ENCODE measurements at places on chromosomes 3 and 15. TPM values are rescaled to one million over a fixed set of nuclear protein-coding genes. Genes with fewer than 3 reads are reported as not detected.

- no peak for DNase-seq
Measured at GRCh38 chr15:58773024-58773423, 1.9 kb downstream of the MINDY2 start.

LRRC2 gene
- total RNA-seq, result 1.1 TPM

CHRNA5 gene
- total RNA-seq, result 14.7 TPM

FANCD2OS gene
- total RNA-seq, result not detected

DNA sequence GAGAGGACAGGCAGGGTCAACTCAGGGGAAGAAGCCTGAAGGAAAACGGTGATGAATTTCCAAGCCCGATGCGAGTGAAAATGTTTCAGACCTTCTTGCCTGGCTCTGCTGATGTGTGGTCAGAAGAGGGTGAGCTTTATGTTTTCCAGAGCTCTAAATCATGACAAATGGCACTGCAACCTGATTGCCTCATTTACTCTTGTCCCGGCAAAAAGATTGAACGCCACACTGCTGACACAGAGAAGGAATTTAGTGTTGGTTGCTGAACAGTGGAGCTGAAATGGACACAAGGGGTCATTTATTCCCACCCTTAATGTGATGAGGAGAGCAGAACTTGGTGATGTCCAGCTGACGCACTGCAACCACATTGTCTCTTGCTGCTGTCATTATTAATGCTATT is 36.1 kb upstream of the GABRG3 start:
- no peak for DNase-seq

- DNase-seq, result no peak
Measured at GRCh38 chr3:47339951-47340350, 40.9 kb upstream of the PTPN23 start.

DNA sequence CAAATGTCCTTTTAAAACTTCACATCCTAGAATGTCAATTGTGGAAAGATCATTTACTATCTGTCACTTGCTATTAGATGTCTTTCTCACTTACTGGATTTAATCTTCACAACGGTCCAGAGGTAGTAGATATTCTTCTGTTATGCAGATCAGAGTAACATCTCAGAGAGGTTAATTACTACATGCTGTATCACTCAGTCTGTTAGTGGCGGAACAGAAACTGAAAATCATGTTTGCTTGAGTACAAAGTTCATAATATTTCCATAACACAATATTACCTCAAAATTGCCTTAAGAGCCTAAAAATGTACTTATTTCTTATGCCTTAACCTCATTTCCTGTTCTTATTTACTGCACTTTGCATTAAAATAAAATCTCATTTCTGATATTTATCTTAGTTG is 28.6 kb upstream of the GPR149 start:
- no peak for DNase-seq

GRCh38 chr3:82055792-82056191 is 294.3 kb upstream of the GBE1 start:
- peak; percentile 58 for DNase-seq

DNA sequence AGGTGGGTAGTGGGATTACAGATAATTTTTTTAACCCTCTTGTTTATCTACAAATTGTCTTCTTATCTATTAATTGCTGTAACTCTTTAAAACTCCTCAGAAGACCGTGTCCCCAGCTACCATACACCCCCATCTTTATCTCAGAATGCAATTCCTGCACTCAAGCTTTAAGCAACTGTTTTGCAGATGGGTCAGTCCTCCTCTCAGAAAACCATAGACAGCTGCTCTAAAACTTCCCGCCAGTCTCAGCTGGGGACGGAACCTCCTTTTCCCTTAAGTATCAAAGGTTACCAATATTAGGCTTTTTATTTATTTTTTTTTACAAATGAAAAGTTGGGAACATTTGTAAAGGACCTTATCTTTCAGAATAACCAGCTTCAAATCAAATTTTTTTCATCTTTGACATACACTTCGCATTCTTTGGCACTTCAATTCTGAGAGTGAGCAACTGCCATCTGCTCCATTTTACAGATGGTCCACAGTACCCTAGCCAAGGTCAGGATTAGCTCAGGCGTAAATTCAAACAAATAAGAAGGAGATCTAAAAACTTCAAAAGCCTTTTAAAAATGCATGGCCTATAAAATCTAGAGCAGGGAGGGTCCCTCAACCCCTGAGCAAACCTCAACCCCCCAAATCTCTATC is 1.3 kb downstream of the GATM start:
- DNase-seq, result no peak

- peak; percentile 40 for DNase-seq
Measured at GRCh38 chr15:63449731-63450130, 54.7 kb upstream of the USP3 start.

- peak; percentile 56 for DNase-seq
Measured at GRCh38 chr3:185815391-185816282, 9.2 kb downstream of the IGF2BP2 start.

DNA sequence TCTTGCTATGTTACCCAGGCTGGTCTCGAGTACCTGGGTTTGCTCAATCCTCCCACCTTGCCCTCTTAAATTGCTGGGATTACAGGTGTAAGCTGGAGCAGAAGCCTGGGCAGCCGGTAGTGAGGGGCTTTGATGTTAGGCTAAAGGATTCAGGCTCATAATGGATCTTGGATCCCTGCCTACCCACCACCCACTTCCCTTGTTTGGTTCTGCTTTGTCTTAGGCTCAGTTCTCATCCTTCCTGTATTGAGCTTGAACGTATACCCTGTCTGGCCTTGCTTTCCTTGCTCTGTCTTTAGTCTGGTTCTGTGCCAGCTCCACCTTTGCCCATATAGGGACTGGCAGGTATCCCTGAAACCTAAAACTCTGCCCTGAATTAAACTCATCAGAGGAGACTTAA is 1.7 kb downstream of the PPCDC start:
- no peak for DNase-seq

- peak; percentile 52 for DNase-seq
Measured at GRCh38 chr15:23569151-23569925, 3.9 kb downstream of the MKRN3 start.

DNA sequence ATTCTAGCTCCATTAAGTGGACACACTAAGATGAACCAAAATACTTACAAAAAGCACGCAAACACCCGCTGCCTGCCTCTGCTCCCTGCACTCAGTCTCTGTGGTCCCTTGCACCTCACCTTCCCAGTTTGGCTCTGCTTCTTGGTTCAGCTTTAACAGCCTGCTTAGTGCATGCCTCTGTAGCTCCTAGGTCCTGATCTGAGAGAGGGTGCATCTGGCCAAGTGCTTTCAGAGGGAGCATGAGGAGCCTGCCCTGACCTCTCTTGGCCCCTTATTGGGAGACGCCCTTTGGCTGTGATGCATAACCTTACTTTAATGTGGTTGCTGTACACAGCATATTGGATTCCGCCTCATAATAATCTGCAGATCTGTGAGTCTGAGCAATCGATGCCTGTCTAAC is 21.2 kb upstream of the ATP10A start:
- no peak for DNase-seq

DNA sequence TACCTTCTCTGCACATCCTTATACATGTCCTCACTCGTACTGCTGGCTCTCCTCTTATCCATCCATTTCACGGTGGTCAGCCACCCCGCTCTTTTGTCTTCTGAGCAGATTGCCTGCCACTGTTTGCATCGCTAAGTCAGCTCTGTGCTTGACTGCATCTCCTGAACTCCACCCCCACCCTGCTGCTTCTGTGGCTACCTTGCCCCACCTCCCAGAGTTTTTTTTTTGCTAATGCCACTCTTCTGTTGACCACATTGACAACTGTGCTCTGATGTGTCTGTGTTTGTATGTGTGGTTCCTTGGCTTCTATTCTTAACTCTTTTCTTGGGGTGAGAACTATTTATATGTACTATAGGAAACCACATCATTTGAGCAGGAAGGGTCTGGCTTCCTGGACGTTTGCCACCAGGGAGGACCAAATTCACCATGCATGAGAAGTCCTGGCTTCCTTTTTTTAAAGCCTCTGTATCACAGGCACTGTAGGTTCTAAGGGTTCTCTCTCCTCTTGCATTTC is 12.8 kb upstream of the MTMR10 start:
- peak; percentile 31 for DNase-seq

DNA sequence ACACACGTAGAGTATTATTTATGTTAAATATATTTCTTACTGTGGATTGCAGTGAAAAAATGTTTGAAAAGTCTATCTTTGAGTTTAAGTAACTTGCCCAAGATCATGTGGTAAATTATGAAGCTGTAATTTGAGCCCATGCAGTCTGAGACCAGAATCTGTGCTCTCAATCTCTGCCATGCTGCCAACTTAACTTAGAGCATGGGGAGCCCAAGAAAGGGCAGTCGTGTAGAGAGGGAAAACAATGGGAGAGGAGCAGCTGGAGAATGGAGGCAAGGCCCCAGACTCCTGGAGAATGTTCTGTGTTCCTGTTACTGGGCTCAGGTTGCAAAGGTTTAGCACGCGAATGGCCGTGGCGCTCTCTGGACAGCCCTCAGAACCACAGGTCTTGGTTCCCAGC is 311.6 kb upstream of the RASGRP1 start:
- peak; percentile 65 for DNase-seq

FBXL22 gene
- not detected for total RNA-seq

GCHFR gene
- 45.9 TPM for total RNA-seq

DNA sequence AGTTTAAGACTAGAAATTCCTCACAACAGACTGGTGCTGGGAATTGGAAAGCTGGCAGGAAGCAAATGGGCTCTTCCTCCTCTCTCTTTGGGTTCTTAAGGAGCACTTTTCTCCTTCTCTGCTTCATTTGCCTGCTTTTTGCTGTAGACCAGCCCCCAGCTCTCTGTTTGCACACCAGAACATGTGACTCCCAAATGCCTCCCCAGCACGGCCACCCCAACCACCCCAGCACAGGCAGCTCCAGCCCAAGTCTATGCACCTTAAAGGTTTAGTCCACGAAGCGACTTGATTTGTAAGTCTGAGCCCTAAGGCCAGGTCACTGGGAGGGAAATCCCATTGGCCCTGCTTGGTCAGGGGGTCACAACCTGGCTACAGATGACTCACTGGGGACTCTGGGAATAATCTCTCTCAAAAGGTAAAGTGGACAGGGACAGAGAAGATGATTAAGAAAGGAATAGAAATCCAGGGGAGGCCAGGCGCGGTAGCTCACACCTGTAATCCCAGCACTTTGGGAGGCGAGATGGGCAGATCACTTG is 377.8 kb upstream of the PROK2 start:
- DNase-seq, result no peak

CFAP20DC gene
- not detected for total RNA-seq

- DNase-seq, result no peak
Measured at GRCh38 chr15:67181221-67181639, 73.2 kb downstream of the AAGAB start.

DNA sequence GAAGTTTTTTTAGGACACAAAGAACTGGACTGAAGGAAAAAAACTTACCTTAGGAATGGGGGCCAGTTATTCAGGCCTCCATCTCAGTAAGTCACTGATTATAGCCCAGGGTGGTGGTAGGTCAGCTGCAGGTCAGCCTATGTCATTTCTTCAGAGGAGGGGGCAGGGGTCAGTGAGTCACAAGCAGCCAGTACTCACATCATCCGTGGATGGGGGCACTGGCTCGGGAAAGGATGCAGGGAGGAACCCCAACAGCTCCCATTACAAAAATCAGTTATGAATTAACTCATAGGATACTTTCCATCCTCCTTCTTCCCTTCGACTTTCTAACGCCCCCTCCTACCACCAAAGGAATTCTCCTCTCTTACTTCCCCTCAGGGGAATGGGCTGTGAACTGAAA is 578.3 kb downstream of the PDCD6IP start:
- DNase-seq, result no peak
